ENCODE measurements at places on chromosomes 2 and 18.
A peak's percentile ranks its signal among the peaks of the same experiment; 100 is the strongest.

GRCh38 chr2:45173513-45173912, 164.3 kb upstream of the SIX2 start:
- no peak overlapping the region for H3K4me3 ChIP-seq
- no peak for ATAC-seq
- H3K36me3 ChIP-seq, result no peaks in the 10 kb centered on the region
- H3K27me3 ChIP-seq, result peaks cover 46% of the 10 kb centered on the region
- no peak overlapping the region for H3K27ac ChIP-seq

DNA sequence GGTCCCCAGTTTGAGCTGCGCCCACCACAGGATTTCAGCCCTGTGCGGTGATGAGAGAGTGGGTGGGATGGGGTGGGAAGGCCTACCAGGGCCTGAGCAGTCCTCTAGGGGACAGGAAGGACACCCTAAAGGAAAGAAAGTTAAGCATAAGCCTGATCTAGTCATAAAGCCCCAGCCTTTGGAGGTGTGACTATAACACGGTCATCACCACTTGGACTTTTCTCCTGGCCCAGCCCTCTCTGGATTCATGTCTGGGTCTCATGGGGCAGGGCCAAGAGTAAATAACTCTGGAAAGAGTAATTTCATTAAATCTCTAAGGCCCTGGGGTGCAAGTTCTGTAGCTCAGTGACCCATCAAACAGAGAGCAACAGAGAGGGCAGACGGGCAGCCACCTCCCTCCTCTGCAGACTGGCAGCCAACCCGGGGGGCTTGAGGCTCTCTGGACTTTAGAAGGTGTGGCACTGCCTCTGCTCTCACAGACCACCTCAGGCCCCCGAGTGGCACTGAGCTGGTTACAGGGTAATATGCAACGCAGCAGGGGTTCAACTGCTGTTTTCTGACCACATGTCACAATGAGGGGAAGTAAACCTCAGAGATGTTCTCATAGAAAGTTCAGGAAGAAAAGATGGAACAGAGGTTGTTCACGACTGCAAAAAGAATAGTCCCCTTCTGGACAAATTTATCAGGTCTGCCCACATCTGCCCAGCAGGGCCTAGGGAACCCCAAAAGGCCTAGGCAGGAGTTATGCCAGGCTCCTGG, 41.5 kb downstream of the TGFA start:
- H3K4me3 ChIP-seq, result no peak overlapping the region
- H3K4me1 ChIP-seq, result peaks cover 5% of the 10 kb centered on the region
- no peak overlapping the region for H3K27ac ChIP-seq
- H3K27me3 ChIP-seq, result no peaks in the 10 kb centered on the region
- H3K36me3 ChIP-seq, result no peaks in the 10 kb centered on the region

DNA sequence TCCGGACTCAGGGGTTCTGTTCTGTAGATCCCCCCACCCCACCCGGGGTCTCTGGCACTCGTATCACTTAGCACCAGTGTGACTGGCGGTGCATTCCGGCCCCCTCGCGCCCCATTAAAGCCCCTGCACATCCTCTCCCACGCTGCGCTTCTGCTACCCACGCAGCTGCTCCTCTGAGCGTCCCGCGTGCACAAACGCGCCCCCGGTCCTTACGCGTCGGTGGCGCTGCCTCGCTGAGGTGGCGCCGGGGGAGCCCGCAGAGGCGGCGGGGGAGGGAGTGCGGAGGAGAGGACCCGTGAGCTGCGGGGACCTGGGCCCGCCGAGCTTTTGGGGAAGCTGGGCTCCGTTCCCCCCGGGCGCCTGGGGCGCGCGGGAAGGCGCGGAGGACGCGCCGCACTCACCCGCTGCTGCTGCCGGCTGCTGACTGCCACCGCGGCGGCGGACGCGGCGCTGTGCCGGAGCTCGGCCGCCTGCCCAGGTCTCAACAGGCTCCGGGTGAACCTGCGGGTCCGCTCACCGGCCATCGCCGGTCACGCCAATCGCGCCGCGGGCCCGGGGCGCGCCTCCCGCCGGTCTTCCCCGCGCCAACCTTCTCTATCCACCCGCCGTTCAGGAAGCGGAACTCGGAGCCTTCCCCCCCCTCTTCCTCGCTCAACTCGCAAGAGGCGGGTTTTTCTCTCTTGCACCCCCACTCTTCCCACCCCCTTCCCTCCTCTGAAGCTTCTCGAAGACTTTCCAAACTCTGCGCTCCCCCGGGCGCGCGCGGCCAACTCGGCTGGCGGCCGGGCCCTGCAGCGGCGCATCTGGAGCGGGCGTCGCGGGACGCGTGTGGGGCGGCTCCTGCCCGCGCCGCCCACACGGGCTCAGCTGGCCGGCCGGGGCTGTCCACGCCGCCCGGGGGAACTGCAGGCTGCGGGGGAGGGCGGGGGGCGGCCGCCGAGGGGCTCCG, at the start of gene DOCK10:
Gene DOCK10 (minus strand): TSS at position 618 of the 949 bp plus-strand sequence. CDS start 94 bp downstream, at position 524.
- peak; percentile 10 for ATAC-seq
- H3K36me3 ChIP-seq, result peaks cover 30% of the 10 kb centered on the region
- H3K4me1 ChIP-seq, result peaks cover 40% of the 10 kb centered on the region
- H3K4me3 ChIP-seq, result peak within 1 kb of the TSS; percentile 96

DNA sequence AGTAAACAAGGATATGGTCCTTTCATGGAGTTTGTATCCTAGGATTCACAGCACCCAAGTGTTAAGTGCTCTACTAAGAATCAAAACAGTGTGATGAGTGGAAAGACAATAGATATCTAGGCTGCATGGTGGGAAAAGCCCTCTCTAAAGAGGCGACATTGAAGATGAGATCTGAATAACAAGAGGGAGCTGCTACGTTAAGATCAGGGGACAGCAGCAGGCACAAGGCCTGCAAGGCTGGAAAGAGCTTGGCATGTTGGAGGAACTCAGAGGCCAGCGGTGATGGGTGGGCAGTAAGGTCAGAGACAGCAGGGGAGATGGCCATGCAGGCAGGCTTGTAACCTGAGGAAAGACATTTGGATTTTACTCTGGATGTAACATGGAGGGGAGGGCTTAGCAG, 177.5 kb downstream of the GFPT1 start:
- no peak overlapping the region for H3K4me3 ChIP-seq
- H3K27ac ChIP-seq, result no peak overlapping the region
- no peaks in the 10 kb centered on the region for H3K4me1 ChIP-seq
- peaks cover 18% of the 10 kb centered on the region for H3K27me3 ChIP-seq

- peaks cover 10% of the 10 kb centered on the region for H3K4me1 ChIP-seq
- no peak overlapping the region for H3K4me3 ChIP-seq
- peaks cover 12% of the 10 kb centered on the region for H3K27me3 ChIP-seq
- no peaks in the 10 kb centered on the region for H3K36me3 ChIP-seq
- no peak for ATAC-seq
- no peak overlapping the region for H3K27ac ChIP-seq
Observed at GRCh38 chr2:237561221-237561620, 5.2 kb upstream of the PRLH start.

GRCh38 chr2:73925033-73925704, 1.5 kb upstream of the DGUOK start:
- peak overlapping the region; percentile 16 for H3K4me3 ChIP-seq
- H3K4me1 ChIP-seq, result peaks cover 26% of the 10 kb centered on the region
- no peak for ATAC-seq
- H3K36me3 ChIP-seq, result peaks cover 26% of the 10 kb centered on the region

DNA sequence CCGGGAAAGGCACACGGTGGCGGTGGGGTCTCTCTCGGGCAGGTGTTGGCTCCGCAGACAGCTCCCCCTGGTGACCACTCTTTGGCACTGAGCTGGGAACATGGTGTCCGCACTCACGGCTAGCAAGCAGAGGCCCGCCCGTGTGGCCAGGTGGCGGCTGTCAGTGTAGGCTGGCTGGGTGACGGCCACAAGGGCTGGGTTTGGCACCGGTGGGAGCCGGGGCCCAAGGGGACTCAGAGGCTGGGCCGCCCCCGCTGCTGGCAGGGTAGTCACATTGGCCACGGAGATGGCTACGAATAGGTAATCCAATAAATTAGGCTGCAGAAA, 1071.7 kb downstream of the RPIA start:
- H3K27ac ChIP-seq, result no peak overlapping the region
- no peaks in the 10 kb centered on the region for H3K36me3 ChIP-seq

DNA sequence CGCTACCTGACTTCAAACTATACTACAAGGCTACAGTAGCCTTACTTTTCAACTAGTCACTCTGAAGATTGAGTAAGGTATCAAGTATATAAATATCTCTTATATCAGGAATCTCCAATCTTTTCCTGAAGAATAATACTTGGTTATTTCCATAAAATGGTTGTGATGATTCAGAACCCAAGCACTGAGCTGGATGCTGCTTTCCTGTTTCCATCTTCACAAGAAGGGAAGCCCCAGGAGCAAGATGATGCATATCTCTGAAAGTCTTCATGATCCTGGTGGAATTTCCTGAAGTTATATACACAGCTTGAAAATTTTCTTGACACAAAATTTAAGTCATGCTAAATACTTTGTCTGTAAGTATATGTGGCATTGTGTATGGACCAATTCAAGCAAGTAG, 243.9 kb upstream of the TANK start:
- no peaks in the 10 kb centered on the region for H3K36me3 ChIP-seq
- H3K4me3 ChIP-seq, result no peak overlapping the region
- H3K27ac ChIP-seq, result no peak overlapping the region
- H3K27me3 ChIP-seq, result peaks cover 4% of the 10 kb centered on the region

DNA sequence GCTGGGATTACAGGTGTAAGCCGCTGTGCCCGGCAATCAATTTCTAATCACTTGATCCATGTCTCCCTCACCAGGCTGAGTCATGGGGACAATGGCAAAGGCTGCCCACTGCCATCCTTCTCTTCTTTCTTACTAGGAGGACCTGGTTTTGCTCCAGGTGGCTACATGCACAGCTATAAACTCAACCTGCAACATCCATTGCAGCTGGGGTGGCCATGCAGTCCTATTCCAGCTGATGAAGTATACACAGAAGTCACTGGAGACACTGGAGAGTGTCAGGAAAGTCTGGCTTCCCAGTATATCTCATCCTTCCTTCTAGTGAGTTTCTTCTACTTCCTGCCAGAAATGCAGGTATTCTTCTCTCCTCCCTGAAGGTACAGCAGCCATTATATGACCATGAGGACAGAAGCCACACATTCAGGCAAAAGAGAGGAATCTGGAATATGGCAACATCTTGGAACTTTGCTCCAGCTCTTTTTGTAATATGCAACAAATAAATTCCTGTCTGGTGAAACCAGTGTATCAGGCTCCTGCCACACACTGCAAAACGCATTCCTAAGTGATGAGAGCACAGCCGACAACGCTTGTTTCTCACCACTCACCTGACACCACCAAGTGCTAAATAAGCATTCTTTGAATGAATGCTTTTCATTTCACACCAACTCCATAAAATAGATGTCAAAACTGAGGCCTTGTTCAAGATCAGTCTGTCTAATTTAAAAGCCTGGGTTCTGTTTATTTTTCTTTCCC, 32.3 kb downstream of the SCTR start:
- no peaks in the 10 kb centered on the region for H3K4me1 ChIP-seq
- no peaks in the 10 kb centered on the region for H3K36me3 ChIP-seq
- no peak overlapping the region for H3K4me3 ChIP-seq

DNA sequence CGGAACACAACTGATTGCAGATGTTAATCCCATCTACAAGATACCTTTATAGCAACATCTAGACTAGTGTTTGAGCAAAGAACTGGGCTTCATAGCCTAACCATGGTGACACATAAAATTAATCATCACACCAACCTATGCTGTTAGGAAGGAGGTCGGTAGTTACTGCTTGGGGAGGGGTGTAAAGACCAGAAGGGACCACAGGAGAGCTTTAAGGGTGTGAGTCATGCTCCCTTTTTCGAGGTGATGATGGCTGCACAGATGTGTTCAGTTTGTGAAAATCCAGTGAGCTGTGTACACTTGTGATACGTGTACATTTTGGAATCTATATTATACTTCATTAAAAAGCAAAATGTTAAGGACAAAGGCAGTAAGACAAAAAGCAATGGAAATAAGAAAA, 4.6 kb upstream of the SEH1L start:
- peaks cover under 1% of the 10 kb centered on the region for H3K36me3 ChIP-seq
- no peak overlapping the region for H3K27ac ChIP-seq
- ATAC-seq, result no peak
- no peaks in the 10 kb centered on the region for H3K27me3 ChIP-seq

DNA sequence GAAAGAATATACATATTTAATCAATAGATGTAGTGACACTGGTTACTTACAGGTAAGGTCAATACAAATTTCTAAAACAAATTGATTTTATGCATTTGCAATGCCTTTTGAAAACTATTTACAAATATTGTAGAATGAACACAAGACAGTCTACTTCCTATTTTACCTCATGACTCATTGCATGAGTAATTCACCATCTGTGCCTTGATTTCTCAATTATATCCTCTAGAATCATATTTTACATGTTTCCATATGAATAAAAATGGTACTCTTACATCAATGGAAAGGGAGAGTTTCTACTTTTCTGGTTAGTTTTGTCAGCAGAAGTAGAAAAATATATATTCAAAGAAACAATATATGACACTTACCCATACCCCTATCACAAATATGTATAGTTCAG, 203.8 kb upstream of the CDH7 start:
- no peaks in the 10 kb centered on the region for H3K36me3 ChIP-seq
- H3K4me1 ChIP-seq, result no peaks in the 10 kb centered on the region
- ATAC-seq, result no peak
- no peaks in the 10 kb centered on the region for H3K27me3 ChIP-seq
- H3K27ac ChIP-seq, result no peak overlapping the region

DNA sequence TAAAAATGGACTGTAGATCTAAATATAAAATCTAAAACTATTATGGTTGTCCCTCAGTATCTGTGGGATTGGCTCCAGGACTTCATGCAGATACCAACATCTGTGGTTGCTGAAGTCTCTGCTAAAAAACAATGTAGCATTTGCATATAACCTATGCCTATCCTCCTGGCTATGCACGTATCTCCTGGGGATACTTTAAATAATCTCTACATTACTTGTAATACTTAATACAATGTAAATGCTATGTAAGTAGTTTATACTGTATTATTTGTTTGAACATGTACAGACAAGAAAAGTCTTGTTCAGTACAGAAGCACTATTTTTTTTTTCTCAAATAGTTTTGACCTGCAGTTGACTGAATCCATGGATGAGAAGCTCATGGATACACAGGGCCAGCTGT, 134.9 kb downstream of the ZAP70 start:
- no peaks in the 10 kb centered on the region for H3K27me3 ChIP-seq
- H3K27ac ChIP-seq, result no peak overlapping the region
- no peak for ATAC-seq
- H3K4me3 ChIP-seq, result no peak overlapping the region
- H3K4me1 ChIP-seq, result peaks cover 29% of the 10 kb centered on the region
- H3K36me3 ChIP-seq, result peaks cover 14% of the 10 kb centered on the region

DNA sequence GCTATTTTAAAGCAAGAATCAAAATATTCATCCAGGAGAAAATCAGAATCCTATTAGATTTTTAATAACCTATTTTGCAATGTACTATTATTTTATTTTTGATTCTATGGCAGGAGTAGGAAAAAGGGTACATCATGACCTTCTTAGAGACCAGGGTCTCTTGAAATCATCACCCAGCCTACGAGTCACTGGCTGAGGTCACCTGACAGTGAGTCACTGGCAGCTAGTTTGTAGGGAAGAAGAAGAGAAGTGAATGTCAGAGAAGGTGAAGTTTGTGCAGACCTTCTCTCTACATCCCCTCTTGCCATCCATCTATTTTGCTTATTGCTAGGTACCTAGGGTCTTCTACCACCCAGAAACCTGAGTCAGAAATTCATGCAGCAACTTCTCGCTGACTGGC, 144.2 kb downstream of the ALK start:
- peaks cover 10% of the 10 kb centered on the region for H3K27me3 ChIP-seq
- H3K4me3 ChIP-seq, result no peak overlapping the region
- no peak overlapping the region for H3K27ac ChIP-seq
- H3K36me3 ChIP-seq, result no peaks in the 10 kb centered on the region
- H3K4me1 ChIP-seq, result no peaks in the 10 kb centered on the region
- ATAC-seq, result no peak

Measured in activated T-helper 17 cell treated with anti-CD3 and anti-CD28 coated beads, Interleukin-2, amount 50 U/mL, for 72 hours (primary cell).